ENCODE measurements at places on chromosomes 5 and 9. TPM values are rescaled to one million over a fixed set of nuclear protein-coding genes. Genes with fewer than 3 reads are reported as not detected.

- H3K27me3 ChIP-seq = no peaks in the 10 kb centered on the region
- H3K36me3 ChIP-seq = no peaks in the 10 kb centered on the region
- H3K27ac ChIP-seq = no peak overlapping the region
- no peak for DNase-seq
- H3K4me3 ChIP-seq = no peak overlapping the region
- H3K4me1 ChIP-seq = peaks cover 8% of the 10 kb centered on the region
Measured at GRCh38 chr5:75050415-75050814, 1.9 kb downstream of the GCNT4 start.

- H3K4me3 ChIP-seq = peak overlapping the region; percentile 86
- H3K27me3 ChIP-seq = no peaks in the 10 kb centered on the region
- H3K36me3 ChIP-seq = peaks cover 3% of the 10 kb centered on the region
Measured at GRCh38 chr5:107668154-107669095, 2.3 kb downstream of the EFNA5 start.

DNA sequence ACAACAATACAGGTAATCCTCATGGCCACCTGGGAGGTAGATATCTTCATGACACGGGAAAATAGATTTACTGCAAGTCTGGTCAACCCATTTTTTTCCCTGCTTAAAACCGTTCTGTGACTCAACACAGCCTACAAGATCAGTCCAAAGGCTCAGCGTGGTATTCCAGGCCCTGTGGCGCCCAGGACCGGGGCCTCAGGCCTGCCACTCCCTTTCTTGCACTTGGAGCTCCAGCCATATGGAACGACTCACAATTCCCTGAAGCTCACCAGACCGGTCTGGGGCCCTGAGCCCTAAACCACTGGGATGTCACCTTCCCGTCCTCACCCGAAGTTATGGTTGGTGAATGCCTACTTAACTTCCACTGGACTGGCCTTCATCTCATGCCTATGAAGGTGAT, 6.5 kb upstream of the MLANA start:
- H3K4me3 ChIP-seq = no peak overlapping the region
- H3K27me3 ChIP-seq = no peaks in the 10 kb centered on the region
- no peak overlapping the region for H3K27ac ChIP-seq
- no peaks in the 10 kb centered on the region for H3K4me1 ChIP-seq
- no peak for DNase-seq

DNA sequence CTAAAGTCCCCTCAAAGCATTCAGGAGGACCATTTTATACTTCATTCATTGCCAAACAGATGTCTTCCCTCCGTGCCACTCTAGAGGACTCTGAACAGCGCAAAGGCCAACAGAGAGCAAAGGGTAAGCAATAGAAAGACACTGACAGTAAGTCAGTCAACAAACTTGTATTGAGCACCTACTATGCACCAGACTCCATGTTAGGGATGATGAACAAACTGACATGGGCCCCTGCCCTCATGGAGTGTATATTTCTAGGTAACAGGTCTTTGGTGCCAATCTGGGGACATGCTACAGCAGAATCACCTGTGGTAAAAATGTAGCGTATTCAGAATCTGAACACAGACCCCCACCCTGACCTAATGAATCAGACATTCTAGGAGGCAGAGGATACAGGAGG, 3.5 kb upstream of the ACO1 start:
- DNase-seq = no peak
- peaks cover 4% of the 10 kb centered on the region for H3K27me3 ChIP-seq
- no peak overlapping the region for H3K27ac ChIP-seq
- peaks cover 19% of the 10 kb centered on the region for H3K4me1 ChIP-seq
- no peak overlapping the region for H3K4me3 ChIP-seq

- no peak for DNase-seq
- H3K4me1 ChIP-seq = peaks cover 8% of the 10 kb centered on the region
- H3K4me3 ChIP-seq = no peak overlapping the region
- H3K27me3 ChIP-seq = no peaks in the 10 kb centered on the region
- no peak overlapping the region for H3K27ac ChIP-seq
Measured at GRCh38 chr9:129007035-129007765, 20.9 kb downstream of the SH3GLB2 start.

Gene PLAC8L1
- 0.49 TPM for total RNA-seq

DNA sequence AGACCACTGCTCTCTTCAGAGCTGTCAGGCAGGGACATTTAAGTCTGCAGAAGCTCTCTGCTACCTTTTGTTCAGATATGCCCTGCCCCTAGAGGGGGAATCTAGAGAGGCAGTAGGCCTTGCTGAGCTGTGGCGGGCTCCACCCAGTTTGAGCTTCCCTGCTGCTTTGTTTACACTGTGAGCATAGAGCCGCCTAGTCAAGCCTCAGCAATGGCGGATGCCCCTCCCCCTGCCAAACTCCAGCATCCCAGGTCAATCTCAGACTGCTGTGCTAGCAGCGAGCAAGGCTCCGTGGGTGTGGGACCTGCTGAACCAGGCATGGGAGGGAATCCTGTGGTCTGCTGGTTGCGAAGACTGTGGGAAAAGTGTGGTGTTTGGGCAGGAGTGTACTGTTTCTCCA, 59.9 kb downstream of the CAVIN4 start:
- H3K27ac ChIP-seq = no peak overlapping the region
- no peaks in the 10 kb centered on the region for H3K36me3 ChIP-seq

Gene PRKAA1
- total RNA-seq = 75.8 TPM

DNA sequence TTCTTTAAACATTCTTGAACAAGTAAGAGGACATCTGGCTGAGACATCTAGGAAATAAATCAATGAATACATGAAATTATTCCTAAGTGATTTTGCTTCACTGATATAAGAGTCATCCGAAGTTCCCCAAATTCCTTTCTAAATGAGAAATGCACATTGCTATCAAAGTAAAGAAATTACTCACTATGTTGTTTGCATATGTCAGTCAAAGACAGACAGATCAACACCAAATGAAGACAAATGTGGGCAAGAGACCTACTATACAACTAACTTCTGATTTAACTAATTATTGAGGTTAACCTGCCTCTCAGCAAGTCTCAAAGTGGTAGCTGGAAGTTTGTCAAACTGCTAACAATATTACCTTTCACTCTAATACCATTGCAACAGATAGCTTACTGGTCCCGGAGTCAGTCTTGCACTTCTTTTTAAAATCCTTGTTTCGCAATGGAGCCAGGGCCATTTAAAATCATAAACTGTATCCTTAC, 13.2 kb downstream of the TUT7 start:
- no peak for DNase-seq
- H3K27me3 ChIP-seq = no peaks in the 10 kb centered on the region
- peaks cover 30% of the 10 kb centered on the region for H3K36me3 ChIP-seq
- H3K4me1 ChIP-seq = no peaks in the 10 kb centered on the region
- H3K4me3 ChIP-seq = no peak overlapping the region
- H3K27ac ChIP-seq = no peak overlapping the region

DNA sequence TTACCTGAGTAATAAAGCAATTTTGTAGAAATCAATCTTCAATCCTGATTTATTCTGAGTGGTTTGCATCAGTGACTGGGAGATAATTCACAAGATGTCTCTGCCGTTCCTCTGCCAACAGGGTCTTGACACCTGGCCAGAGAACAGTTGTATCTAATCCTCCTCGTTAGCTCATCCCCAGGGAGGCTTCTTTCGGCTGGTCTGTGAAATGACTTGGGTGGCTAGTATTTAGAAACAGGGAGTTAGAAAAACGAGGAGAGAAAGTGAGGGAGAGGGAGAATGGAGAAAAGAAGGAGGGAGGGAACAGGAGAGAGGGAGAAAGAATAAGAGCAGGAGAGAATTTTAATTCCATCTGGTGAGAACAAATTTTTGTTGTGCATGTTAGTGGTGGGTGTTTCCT, 600.2 kb upstream of the TLE4 start:
- no peaks in the 10 kb centered on the region for H3K36me3 ChIP-seq
- H3K27ac ChIP-seq = no peak overlapping the region
- H3K4me3 ChIP-seq = no peak overlapping the region
- no peaks in the 10 kb centered on the region for H3K27me3 ChIP-seq
- H3K4me1 ChIP-seq = no peaks in the 10 kb centered on the region

- peaks cover 23% of the 10 kb centered on the region for H3K4me1 ChIP-seq
- H3K27me3 ChIP-seq = no peaks in the 10 kb centered on the region
- H3K4me3 ChIP-seq = no peak overlapping the region
- no peak for DNase-seq
Measured at GRCh38 chr5:36870399-36871040, 6.0 kb upstream of the NIPBL start.

Gene GBGT1
- 1.8 TPM for total RNA-seq

All from Panc1 (cell line).